ENCODE measurements at places on chromosomes 7 and 10. TPM values are rescaled to one million over a fixed set of nuclear protein-coding genes. Genes with fewer than 3 reads are reported as not detected.
A peak's percentile ranks its signal among the peaks of the same experiment; 100 is the strongest.

- peaks cover 3% of the 10 kb centered on the region for H3K4me1 ChIP-seq
- H3K36me3 ChIP-seq = peaks cover 48% of the 10 kb centered on the region
- DNase-seq = no peak
- no peak overlapping the region for H3K4me3 ChIP-seq
- no peaks in the 10 kb centered on the region for H3K27me3 ChIP-seq
- no peak overlapping the region for H3K27ac ChIP-seq
Measured at GRCh38 chr10:109880886-109881768, 42.2 kb downstream of the XPNPEP1 start.

GRCh38 chr10:3408603-3409365, 236.2 kb upstream of the PITRM1 start:
- H3K4me1 ChIP-seq = no peaks in the 10 kb centered on the region
- no peak overlapping the region for H3K27ac ChIP-seq
- no peak overlapping the region for H3K4me3 ChIP-seq

Gene PLEKHA1
- 1.1 TPM for total RNA-seq

DNA sequence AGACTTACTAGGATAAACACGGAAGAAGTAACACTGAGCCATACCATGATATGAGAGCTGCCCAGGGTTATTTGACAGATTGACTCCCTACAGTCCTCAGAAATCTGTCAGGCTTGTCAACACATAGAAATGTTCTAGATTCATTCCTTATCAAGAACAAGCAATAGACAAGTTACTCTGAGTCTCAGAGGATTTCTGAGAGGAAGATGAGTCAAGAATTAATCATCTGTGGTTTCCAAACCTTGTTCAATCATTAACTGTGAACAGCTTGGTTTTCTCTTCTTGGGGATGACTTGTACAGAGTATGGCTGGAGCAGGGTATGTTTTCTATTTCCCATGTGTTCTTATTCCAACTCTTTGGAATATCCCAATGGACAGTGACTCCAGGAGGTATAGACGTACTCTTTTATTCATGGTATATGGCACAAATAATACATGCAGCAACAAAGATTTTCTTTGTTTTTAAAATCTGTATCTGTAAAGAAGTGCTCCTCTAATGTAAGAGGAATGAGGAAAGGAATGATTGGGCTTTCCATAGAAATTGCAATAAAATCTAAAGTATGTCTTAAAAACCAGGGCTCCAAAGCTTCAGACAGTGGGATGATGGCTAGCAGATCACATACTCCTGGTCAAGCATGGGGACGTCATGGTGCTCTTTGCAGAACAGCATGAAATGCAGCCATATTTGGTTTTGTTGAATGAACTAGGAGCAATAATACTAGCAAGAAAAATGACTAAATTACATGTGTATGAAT, 11.9 kb upstream of the SFR1 start:
- H3K27ac ChIP-seq = no peak overlapping the region
- H3K27me3 ChIP-seq = no peaks in the 10 kb centered on the region
- DNase-seq = no peak
- H3K4me3 ChIP-seq = no peak overlapping the region
- H3K36me3 ChIP-seq = no peaks in the 10 kb centered on the region
- no peaks in the 10 kb centered on the region for H3K4me1 ChIP-seq

DNA sequence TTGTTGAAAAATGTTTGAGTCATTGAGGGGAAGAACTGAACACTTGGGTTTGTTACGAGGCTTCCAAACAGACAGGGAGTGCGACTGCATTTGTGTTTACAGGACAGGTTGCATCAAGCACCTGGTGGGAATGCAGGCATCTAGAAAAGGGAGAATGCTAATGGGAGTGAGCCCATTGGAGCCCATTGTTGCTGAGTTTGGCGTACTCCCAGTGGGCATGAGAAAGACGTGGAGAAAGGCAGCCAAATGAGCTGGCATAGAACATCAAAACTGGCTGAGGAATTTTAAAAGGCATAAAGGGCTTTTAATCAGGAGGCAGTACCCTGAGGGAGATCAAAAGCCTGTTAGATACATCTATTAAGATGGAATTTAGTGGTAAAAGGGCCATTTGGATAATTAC, 171.6 kb upstream of the NPSR1 start:
- H3K27ac ChIP-seq = no peak overlapping the region
- H3K4me1 ChIP-seq = no peaks in the 10 kb centered on the region
- H3K27me3 ChIP-seq = no peaks in the 10 kb centered on the region
- DNase-seq = no peak
- no peak overlapping the region for H3K4me3 ChIP-seq

GRCh38 chr10:107081644-107082043, 82.9 kb downstream of the SORCS1 start:
- peak overlapping the region; percentile 33 for H3K27ac ChIP-seq
- H3K36me3 ChIP-seq = no peaks in the 10 kb centered on the region
- peak; percentile 25 for DNase-seq

GRCh38 chr7:98985406-98985805, 107.1 kb downstream of the TRRAP start:
- H3K4me3 ChIP-seq = no peak overlapping the region
- no peak overlapping the region for H3K27ac ChIP-seq

DNA sequence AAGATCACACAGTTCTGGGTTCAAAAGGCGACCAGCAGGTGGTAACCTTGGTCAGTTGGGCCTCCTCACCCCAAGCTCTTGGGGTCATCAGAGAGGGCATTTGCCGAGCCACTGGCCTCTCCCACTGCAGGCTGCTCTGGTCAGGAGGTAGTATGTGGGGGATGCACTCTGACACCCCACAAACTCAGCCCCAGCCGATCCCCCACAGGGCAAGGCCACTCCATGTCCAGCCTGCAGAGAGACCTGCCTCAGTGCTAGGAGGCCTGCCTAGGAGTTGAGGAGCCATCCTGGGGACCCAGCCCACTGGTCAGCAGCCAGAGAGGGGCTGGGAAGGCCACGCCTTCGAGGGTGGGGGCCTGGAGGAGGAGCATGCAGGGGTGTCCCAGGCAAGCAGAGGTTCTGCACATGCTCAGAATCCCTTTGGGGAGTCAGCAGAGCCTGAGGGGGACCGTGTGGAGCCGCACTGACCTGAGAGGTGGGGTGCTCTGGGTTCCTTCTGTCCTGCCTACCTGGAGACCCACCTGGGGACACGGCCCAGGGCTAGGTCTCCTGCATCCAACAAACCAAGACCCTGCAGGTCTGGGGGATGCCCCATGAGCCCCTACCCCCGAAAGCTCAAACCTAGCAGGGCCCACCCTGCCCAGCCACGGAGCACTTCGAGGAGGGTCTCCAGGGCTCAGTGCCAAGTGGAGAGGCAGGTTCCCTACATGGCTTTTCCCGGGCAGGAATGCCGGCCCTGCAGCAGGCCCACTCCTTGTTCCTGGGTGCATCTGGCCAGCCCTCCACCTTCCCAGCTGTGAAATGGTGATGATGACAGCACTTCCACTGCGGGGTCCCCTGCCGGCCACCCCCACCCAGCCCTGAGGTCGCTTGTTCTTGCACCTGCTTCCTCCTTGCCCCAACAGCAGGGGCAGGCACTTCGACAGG, 58.5 kb downstream of the RASGEF1A start:
- DNase-seq = no peak
- no peak overlapping the region for H3K27ac ChIP-seq
- H3K4me3 ChIP-seq = no peak overlapping the region
- no peaks in the 10 kb centered on the region for H3K36me3 ChIP-seq
- peaks cover 6% of the 10 kb centered on the region for H3K4me1 ChIP-seq

Gene TDRD1
- total RNA-seq = not detected

Gene TAS2R41
- total RNA-seq = not detected

DNA sequence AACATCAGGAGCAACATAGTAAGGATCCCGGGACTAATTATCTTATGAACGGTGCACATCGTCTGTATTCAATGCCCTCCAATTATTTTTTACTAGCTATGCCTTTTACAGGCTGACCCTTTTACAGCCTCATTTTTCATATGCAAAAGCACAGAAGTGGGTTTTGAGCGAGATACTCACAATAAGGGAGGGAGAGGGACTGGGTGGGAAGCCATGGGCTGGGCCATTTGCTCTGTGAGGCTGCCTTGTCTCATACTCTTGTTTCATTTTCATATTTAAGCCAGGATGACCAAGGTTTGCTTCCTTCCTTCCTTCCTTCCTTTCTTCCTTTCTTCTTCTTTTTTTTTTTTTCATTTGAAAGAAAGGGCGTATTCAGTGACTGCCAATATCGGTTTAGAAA, 259.3 kb downstream of the TRIL start:
- no peaks in the 10 kb centered on the region for H3K36me3 ChIP-seq
- H3K27me3 ChIP-seq = no peaks in the 10 kb centered on the region
- H3K27ac ChIP-seq = no peak overlapping the region

Gene GIMAP2
- 1.2 TPM for total RNA-seq

- H3K27ac ChIP-seq = no peak overlapping the region
- no peaks in the 10 kb centered on the region for H3K4me1 ChIP-seq
- H3K36me3 ChIP-seq = no peaks in the 10 kb centered on the region
- no peak overlapping the region for H3K4me3 ChIP-seq
Measured at GRCh38 chr10:52229291-52229931, 84.7 kb upstream of the DKK1 start.

DNA sequence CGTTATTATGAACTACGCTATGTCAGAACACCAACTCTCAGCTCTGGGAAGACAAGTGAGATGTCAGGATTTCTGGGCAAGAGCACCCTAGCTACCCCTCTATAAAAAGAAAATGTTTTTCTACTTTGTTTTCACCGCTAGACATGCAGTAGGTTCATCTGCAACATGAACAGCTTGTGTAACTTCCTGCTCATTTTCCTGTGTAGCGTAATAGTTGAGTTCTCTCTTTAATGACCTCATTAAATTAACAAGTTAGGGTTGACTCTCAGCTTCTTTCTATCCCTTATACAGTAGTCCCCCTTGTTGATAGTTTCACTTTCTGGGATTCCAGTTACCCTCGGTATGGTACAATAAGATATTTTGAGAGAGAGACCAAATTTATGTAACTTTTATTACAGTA, 329.4 kb upstream of the ZNF32 start:
- DNase-seq = no peak
- H3K4me1 ChIP-seq = peaks cover 4% of the 10 kb centered on the region
- H3K27ac ChIP-seq = no peak overlapping the region
- no peak overlapping the region for H3K4me3 ChIP-seq

- no peak overlapping the region for H3K4me3 ChIP-seq
- no peaks in the 10 kb centered on the region for H3K4me1 ChIP-seq
- H3K36me3 ChIP-seq = no peaks in the 10 kb centered on the region
- H3K27me3 ChIP-seq = no peaks in the 10 kb centered on the region
- no peak for DNase-seq
- H3K27ac ChIP-seq = no peak overlapping the region
Measured at GRCh38 chr10:104563548-104563947, 77.5 kb upstream of the SORCS3 start.

GRCh38 chr10:95233377-95234034, 39.5 kb downstream of the ACSM6 start:
- DNase-seq = no peak
- no peak overlapping the region for H3K27ac ChIP-seq
- H3K27me3 ChIP-seq = no peaks in the 10 kb centered on the region
- H3K4me3 ChIP-seq = no peak overlapping the region
- peaks cover 24% of the 10 kb centered on the region for H3K36me3 ChIP-seq
- no peaks in the 10 kb centered on the region for H3K4me1 ChIP-seq

- no peaks in the 10 kb centered on the region for H3K27me3 ChIP-seq
- no peaks in the 10 kb centered on the region for H3K4me1 ChIP-seq
- H3K36me3 ChIP-seq = no peaks in the 10 kb centered on the region
- DNase-seq = no peak
Measured at GRCh38 chr10:61464461-61465170, 11.4 kb upstream of the TMEM26 start.

DNA sequence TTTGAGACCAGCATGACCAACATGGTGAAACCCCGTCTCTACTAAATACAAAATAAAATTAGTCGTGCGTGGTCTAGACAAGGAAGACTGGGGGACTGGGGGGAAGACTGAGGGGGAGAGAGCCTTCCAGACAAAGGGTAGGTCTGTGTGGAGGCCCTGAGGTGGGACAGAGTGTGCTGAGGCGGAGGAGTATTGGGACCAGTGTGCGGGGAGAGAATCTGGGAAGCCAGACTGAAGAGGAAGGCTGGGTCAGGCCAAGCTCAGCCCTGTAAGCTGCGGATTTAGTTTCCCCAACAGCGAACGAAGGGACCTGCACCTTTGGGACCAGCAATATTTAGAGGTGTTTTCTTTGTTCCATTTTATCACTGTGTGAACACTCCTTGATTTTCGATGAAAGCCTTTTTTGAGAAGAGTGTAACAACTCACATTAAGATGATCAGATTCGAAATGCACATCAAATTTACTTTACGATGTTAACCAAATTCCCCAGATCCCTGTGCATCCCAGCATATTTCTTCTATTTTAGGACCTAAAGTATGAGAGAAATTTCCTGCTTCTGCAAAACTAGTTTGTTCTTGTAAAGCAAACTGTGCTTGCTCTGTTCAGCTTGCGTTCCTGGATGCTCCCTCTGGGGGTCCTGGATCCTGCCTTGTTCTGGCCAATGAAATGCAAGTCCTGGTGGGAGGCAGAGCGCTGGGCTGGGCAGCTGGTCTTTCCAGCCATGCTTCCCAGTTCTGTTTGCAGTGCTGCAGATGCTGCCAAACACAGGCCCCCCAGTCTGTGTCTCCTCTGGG, 39.4 kb downstream of the PLAU start:
- H3K4me1 ChIP-seq = no peaks in the 10 kb centered on the region
- H3K36me3 ChIP-seq = no peaks in the 10 kb centered on the region
- no peak overlapping the region for H3K27ac ChIP-seq
- no peaks in the 10 kb centered on the region for H3K27me3 ChIP-seq
- H3K4me3 ChIP-seq = no peak overlapping the region

Gene HDAC9
- total RNA-seq = 0.31 TPM

Gene AS3MT
- 0.29 TPM for total RNA-seq

GRCh38 chr10:4448030-4448429, 378.0 kb upstream of the AKR1E2 start:
- no peaks in the 10 kb centered on the region for H3K4me1 ChIP-seq
- H3K36me3 ChIP-seq = no peaks in the 10 kb centered on the region
- no peak overlapping the region for H3K4me3 ChIP-seq
- peaks cover 2% of the 10 kb centered on the region for H3K27me3 ChIP-seq
- no peak overlapping the region for H3K27ac ChIP-seq

DNA sequence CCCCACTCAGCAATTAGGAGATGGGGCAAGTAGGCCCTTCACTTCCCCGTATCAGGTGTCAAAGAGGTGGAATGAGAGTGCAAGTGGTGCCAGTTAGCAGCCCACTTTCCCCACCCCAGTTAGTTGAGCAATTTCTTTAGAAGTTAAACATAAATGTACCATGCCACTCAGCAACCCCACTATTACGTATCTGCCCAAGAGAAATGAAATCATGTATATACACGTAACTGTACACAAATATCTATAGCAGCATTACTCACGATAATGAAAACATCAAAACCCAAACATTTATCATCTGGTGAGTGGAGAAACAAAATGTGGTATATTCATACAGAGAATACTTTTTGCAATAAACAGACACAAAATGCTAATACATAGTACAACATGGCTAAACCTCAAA, 50.4 kb downstream of the IMMP2L start:
- H3K4me3 ChIP-seq = no peak overlapping the region
- peaks cover 17% of the 10 kb centered on the region for H3K4me1 ChIP-seq
- H3K27me3 ChIP-seq = no peaks in the 10 kb centered on the region
- no peaks in the 10 kb centered on the region for H3K36me3 ChIP-seq
- DNase-seq = no peak

Gene GRM3
- total RNA-seq = not detected

All from K562 (cell line).